Ascending aorta (tissue), 2 donors: ENCODE measurements at places on chromosomes 12 and 14.
A peak's percentile ranks its signal among the peaks of the same experiment; 100 is the strongest.

- DNase-seq, result no peak
Observed at GRCh38 chr12:111123390-111123789, 203.0 kb upstream of the MYL2 start.

GRCh38 chr12:115886666-115887065, 390.8 kb downstream of the MED13L start:
- no peak for DNase-seq

- DNase-seq, result no peak
Observed at GRCh38 chr14:38964630-38965029, 138.4 kb downstream of the SEC23A start.

- no peak for DNase-seq
Observed at GRCh38 chr12:41402801-41403200, 214.7 kb downstream of the PDZRN4 start.

DNA sequence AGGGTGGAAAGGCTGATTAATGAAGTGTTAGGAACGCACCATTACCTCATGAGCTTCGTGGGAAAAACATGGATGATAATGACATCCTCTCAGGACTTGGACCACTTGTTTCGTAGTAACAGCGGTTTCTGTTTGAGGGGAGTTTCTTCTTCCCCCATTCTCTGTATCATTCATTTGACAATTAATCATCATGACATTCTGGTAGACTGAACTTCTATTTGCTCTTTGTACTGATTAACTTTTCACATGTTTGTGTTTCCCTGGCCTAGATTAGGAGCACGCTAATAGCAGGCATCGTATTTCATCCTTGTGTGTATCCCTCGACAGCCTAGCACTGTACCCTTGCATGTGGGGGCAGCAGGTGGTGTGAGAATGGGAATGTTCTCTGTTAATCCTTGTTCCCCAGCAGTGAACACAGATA, 8.0 kb downstream of the LRRC74A start:
- DNase-seq, result no peak

GRCh38 chr12:79531518-79531917, 159.2 kb downstream of the PAWR start:
- DNase-seq, result no peak

GRCh38 chr14:79967453-79967852, 243.9 kb downstream of the DIO2 start:
- DNase-seq, result no peak

- no peak for DNase-seq
Observed at GRCh38 chr12:67662910-67663538, 14.5 kb downstream of the DYRK2 start.

DNA sequence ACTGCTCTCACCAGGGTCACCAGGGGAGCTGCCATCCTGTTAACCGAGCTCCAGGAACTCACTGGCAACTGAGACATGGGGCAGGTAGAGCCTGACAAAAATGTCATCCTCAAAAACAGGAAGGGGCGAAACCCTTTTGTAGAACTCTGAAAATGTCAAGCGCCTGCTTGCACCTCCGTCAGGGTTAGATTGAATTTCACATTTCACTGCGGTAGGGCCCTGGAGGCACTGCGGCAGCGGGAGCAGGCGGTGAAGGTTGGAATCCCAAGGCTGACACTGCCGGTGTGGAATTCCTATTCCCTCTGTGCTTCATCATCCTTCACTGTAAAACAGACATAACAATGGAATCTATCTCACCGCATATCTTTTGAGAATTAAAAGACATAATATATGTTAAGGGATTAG, 142.8 kb upstream of the TMCC3 start:
- no peak for DNase-seq

DNA sequence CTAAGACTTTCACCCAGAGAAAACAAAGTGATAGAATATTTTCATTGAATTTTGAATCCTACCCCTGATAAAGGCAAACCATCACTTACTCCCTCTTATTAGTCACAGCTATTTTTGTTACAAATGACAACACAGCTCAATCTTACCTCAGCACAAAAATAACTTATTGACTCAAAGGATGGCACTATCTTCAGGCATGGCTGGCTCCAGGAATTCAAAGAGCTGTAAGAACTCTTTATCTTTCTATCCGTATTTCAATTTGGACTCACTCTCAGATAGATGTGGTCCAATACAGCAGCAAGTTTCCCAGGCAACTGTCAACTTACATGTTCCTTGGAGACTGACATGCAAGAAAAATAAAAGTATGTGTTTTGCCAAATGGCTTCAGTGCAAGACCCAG, 709.4 kb upstream of the MDGA2 start:
- no peak for DNase-seq

DNA sequence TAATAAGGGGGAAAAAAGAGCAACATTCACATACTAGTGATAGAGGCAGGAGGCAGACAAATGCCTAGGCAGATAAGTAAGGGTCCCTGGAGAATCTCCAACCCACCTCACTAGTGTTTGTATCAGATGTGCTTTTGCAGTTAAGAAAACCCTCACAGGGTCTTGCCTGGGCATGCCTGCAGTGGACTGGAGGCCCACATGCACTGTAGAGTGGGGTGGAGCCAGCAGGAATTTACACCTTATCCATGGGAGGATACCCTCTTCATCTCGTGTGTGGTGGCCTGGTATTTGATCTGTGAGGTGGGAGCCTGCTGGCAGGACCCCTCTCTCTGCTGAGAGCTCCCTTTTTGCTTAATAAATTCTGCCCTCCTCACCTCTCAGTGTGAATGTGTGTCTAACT, 238.0 kb upstream of the SLC16A7 start:
- no peak for DNase-seq

- no peak for DNase-seq
Observed at GRCh38 chr12:17489452-17489851, 600.5 kb downstream of the RERGL start.

DNA sequence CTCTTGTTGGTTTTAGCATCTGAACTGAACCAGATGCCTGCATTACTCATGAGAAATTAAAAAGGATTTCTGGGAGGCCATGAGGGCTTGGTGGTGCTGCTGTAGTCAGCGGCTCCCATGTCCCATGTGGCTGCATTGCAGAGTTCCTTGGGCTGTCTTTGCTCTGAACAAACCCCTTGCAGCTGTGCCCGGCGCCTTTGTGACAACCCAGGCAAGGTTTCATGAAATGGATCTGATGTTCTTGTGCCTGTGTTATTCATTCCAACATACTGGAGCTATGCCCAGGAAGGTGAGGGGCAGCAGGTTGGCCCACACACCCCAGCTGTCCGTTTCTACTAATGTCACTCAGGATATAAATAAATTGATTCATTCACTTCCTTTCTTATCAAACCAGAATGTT, 40.8 kb downstream of the TGFB3 start:
- no peak for DNase-seq

DNA sequence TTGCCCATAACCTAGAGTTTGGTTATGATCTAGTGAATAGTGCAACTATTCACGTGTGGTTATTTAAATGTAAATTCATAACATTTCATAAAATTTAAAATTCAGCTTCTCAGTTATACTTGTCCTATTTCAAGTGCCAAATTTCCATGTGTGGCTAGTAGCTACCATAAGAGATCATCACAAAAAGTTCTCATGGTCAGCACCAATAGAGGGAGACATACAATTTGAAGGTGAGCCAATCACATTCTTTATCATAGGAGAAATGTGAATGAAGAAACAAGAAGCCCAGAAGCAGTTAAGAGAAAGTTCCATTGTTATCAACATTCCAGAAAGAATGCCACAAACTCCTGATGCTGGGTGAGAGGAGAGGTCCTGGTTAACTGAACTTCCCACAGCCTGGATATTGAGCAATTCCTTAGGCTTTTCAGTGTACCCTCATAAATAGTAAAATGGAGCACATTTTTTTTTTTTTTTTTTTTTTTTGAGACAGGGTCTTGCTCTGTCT, 892.9 kb upstream of the USP15 start:
- DNase-seq, result no peak

- no peak for DNase-seq
Observed at GRCh38 chr14:63428486-63428885, 109.8 kb upstream of the GPHB5 start.

- peak; percentile 97 for DNase-seq
Observed at GRCh38 chr14:75995372-75996041, 9.9 kb downstream of the IFT43 start.

DNA sequence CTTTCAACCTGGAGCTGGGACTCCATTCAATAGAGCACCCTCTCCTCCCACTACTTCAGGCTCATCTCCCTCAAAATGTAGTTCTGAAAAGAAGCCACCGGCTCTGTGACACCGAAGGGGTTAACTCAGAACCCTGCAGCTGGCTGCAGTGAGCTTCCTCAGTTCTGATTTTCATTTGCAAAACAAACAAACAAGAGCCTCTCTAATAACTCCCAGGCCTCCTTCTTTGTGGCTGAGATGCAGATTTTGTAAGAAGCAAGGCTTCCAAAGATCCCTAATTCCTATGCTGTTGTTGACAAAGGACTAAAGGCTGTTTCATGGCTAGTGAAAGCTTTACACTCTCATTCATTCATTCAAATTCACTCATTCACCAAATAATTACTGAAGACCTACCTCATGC, 333.4 kb upstream of the TBX3 start:
- DNase-seq, result no peak

GRCh38 chr12:39930101-39930500, 175.8 kb downstream of the SLC2A13 start:
- DNase-seq, result no peak

- DNase-seq, result no peak
Observed at GRCh38 chr14:85300107-85300506, 229.8 kb upstream of the FLRT2 start.

DNA sequence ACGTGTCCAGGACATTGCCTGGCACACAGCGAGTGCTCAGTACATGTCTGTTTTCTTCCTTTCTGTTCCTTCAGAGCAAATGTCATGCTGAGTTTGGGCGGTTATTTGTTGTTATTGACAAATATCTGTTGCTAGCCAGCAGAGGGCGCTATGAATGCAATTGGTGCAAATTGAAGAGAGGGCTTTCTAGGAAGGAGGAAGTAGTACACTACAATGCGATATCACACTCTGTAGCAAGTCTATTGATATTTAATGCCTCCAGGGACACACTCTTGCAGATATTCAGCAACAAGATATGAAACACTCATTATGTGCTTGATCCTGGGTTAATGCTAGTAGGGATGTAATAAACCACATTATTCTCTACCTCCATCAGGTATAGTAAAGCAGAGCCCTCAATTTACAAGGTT, 267.3 kb upstream of the SRRM4 start:
- no peak for DNase-seq

DNA sequence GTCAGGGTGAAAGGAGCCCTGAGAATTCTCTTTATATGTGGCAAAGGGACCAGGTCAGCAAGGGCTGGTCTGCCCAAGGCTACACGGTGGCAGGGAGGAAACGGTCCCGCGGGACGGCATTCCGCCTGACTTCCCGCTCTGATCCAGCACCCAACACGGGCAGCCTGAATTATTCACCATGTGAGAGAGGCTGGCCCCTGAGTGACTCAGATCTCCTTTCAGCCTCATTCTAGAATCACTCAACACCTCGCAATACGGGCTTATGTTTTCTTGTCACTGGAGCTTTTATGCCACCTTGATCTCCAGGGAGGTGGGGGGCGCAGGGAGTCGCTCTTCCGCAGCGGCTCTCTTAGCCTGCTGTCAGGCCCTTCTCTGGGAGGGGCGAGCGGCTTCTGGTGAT, 8.5 kb downstream of the LRTM2 start:
- no peak for DNase-seq

- DNase-seq, result no peak
Observed at GRCh38 chr12:92485351-92486348, 217.1 kb upstream of the PLEKHG7 start.

- DNase-seq, result no peak
Observed at GRCh38 chr12:72433298-72433697, 161.1 kb downstream of the TRHDE start.

- no peak for DNase-seq
Observed at GRCh38 chr14:22464422-22465142, 124.4 kb downstream of the DAD1 start.

GRCh38 chr12:111207761-111208160, 161.1 kb downstream of the PHETA1 start:
- no peak for DNase-seq

DNA sequence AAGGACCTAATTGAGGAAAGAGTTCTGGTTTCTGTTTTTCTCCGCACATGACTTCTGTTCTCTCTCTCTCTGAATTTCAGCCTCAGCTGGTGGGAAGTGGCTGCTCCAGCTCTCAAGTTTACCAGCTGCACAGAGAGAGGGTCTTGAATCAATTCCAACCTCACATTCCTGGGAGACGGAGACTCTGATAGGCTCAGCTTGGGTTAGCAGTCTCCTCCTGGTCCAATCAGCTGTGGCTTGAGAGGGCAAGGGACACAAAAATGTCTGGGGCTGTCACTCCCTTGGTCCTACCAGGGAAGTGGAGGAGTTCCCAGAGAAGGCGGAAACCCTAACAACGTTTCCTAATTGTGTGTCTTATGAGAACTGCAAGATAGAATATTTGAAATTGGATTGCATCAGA, 7.0 kb downstream of the CCDC63 start:
- no peak for DNase-seq

GRCh38 chr12:69951108-69951507, 126.1 kb downstream of the MYRFL start:
- DNase-seq, result no peak

- no peak for DNase-seq
Observed at GRCh38 chr12:15596174-15596573, 193.0 kb downstream of the EPS8 start.

- no peak for DNase-seq
Observed at GRCh38 chr12:51269174-51270066, 795 bp downstream of the SMAGP start.

- DNase-seq, result no peak
Observed at GRCh38 chr12:65653946-65654629, 170.2 kb upstream of the HMGA2 start.

GRCh38 chr14:69037790-69038454, 58.8 kb upstream of the ACTN1 start:
- no peak for DNase-seq

- no peak for DNase-seq
Observed at GRCh38 chr14:100872259-100873095, 31.0 kb downstream of the RTL1 start.

DNA sequence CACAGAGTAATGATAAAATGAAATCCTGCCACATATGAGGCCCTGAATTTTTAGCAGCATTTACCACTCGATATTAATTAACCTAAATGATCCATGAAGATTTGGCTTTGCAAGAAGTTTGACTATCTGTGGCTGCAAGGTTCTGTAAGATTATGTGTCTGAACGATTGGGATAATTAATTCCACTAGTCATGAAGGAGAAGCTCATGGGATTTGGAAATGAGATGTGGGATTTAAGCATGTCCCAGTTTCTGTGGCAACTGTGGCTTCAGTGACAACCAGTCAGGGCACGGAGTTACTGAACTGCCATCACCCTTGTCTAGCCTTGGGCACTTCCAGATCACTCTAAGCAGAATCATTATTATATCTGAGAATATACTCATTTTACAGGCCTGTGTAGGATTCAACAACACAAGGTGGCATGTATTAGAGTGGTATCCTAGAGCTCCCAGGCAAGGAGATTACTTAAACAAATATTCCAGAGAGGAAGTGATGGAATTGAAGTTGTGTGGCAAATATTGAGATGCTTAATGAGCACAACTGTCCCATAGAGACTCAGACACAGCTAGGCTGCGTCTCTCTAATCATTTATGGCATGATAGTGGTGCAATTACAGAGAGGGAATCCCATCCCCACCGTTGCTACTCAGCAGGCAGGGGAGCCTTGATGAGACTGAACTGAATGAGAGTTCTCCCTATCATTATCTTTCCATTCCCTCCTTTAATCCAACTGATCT, 205.0 kb upstream of the KRR1 start:
- no peak for DNase-seq
